CD4-positive, alpha-beta T cell treated with Interleukin-1 beta for 1 hour (primary cell): ENCODE measurements at places on chromosomes 5 and 9.

- no peak for DNase-seq
Observed at GRCh38 chr9:8924562-8924961, 1125.0 kb upstream of the DMAC1 start.

- DNase-seq = no peak
Observed at GRCh38 chr9:116913536-116913935, 226.4 kb downstream of the TRIM32 start.

GRCh38 chr9:131737426-131737825, 2.5 kb downstream of the RAPGEF1 start:
- no peak for DNase-seq

DNA sequence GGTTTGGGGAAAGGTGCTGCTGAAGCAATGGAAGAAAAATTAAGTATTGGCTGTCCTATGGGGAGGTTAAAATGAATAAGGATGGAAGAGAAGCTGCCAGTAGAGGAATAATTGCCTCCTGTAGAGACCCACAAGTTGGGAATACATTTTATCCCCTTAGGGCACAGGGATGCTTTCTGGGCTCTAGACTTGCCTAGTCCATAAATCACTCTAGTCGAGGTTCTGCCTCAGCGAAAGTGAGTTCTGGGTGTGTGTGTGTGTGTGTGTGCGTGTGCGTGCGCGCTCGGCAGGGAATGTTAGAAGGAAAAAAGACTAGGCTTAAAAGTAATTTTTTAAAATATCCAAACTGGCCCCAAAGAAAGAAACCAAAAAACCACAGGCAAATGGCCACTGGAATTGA, 291.6 kb downstream of the DOCK8 start:
- DNase-seq = no peak

GRCh38 chr5:34608859-34609648, 47.1 kb upstream of the RAI14 start:
- no peak for DNase-seq

DNA sequence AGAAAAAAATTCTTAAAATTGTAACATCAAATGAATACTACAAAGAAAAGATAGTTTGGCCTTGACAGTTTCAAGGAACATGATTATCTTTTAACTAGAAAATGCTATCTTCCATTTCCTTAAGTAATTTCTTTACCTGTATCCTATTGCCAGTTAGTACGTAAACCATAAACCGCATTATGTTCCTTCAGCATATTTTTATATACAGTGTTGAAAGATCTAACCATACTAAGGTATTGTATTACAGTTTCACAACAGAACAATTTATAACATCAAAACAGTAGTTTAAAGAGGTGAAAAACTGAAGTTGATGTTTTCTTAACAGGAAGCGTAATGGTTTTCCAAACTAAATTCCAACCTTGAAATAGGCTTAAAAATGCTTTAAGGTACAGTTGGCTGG, 45.1 kb downstream of the GLRX start:
- no peak for DNase-seq

DNA sequence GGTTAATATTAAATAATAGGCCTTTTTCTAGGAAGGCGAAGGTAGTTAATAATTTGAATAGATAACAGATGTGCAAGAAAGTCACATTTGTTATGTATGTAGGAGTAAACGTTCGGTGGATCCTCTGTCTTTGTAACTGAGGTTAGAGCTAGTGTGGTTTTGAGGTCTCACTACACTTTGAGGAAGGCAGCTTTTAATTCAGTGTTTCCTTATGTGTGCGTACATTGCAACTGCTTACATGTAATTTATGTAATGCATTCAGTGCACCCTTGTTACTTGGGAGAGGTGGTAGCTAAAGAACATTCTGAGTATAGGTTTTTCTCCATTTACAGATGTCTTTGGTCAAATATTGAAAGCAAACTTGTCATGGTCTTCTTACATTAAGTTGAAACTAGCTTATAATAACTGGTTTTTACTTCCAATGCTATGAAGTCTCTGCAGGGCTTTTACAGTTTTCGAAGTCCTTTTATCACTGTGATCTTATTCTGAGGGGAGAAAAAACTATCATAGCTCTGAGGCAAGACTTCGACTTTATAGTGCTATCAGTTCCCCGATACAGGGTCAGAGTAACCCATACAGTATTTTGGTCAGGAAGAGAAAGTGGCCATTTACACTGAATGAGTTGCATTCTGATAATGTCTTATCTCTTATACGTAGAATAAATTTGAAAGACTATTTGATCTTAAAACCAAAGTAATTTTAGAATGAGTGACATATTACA, 45.7 kb downstream of the TGFBR1 start:
- no peak for DNase-seq

GRCh38 chr9:136340356-136341041, 13.2 kb downstream of the GPSM1 start:
- no peak for DNase-seq

DNA sequence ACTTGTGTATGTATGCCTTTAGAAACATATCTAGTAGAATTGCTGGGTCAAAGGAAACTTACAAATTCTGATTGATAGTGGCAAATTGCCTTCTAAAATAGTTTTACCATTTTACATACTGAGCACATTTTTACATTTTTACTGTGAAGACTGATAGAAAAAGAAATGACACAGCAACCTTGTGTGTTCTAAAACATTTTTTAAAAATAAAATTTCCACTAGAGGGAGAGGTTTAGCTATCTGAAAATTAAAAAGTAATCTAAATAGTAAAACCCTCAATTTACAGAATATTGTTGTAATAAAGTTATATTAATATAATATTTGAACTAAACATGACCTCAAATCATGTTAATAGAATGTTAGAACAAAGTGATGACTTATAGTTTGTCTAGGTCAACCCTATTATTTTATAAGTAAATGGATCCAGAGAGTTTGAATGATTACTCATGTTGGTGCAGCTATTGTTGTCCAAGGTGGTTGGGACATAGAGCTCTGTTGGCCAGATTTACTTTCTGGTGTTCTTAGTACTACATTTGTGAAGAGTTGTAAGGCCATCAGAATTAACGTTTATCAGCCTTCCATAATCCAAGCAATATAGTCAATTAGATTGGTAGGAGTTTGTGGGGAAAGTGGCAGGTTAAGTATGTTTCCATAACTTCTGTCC, 17.2 kb downstream of the CENPP start:
- DNase-seq = no peak

DNA sequence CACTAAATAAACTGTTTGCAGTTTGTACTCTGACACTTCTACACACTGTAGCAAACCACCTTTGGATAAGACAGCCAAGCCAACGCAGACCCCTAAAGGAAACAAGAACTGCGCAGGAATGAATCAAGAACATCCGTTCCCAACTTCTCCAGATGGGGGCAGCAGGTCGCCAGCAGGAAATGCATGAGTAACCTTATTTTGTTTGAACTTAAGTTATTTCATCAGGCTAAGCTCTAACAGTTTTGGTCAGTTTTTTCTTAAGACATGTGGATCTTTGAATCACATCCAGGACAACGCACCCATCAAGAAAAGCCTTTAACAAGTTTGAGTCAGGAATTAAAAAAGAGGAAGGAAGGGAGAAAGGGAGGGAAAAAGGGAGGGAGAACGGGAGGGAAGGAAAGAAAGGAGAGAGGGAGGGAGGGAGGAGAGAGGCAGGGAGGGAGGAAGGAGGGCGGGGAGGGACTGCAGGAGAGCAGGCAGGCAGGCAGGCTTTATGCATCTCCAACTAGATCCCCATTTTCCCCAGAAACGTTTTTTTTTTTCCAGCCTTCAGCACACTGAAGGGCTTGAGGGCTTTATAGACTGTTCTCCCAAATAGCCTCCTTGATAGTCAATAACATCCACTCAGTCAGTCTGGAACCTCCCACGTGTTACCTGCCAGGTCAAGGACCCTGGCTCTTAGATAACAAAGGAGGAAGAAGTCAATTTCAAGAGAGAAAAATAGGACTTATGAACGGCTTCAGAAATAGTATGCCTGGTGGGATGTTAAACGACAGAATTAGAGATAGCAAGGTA, 22.2 kb downstream of the BHMT start:
- DNase-seq = peak; percentile 63

DNA sequence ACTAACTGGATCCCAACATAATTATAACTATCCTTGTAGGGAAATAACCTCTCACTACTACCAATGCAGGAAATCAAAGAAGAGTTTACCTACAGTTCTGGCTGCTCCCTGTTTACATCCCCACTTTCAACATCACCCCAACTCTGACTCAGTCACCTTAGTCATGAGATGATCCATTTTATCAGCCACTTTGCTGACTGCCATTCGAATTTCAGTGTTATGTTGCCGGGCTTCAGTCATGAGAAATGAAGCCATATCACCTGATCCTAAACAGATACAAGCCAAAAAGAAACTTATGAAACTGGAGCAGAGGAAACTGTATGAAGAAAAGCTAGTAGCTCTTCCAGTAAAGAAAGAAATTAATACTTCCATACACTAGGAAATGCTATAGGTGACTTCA, 33.7 kb downstream of the SLC31A2 start:
- DNase-seq = no peak

- DNase-seq = no peak
Observed at GRCh38 chr5:74418261-74418660, 222.3 kb downstream of the ENC1 start.

GRCh38 chr9:137432687-137433348, 8.3 kb downstream of the ENTPD8 start:
- DNase-seq = no peak

- no peak for DNase-seq
Observed at GRCh38 chr5:147410496-147411358, 99.1 kb downstream of the DPYSL3 start.

DNA sequence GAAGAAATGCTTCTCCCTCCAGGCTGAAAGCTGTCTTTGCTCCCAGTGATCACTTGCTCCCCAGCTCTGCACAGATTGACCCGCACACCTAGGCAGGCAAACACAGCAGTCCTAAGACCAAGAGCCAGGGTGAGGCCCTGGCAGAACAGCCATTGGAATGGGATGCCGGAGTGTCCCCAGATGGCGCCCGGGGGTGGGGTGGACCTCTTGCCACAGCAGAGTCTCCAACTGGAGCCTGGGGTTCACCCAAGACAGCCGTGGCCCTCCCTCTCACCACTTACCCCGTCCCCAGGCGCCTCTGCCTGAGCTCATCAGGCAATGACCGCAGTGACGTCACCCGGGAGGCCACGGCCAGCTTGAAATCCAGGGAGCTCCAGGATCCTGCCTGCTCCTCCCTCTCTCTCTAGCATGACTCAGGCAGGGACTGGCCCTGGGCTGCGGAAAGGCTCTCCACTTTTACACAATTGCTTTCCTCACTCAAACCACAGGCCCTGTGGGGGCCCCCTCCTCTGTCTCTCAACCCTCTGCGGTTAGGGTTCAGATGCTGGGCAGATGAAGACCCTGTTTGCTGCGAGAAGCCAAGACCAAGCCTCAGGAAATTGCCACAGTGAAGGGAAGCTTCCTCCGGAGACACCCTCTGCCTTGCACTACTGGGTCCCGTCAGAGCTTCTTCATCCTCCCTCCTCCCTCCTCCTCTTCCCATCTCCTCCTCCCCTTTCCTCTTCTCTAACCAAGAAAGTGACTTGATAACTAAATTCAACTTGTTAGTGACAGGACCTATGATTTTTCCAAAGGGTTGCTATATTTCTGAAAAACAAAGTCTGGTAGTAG, 24.3 kb upstream of the PTGES start:
- peak; percentile 92 for DNase-seq

GRCh38 chr5:99320436-99320835, 391.6 kb upstream of the CHD1 start:
- peak; percentile 1 for DNase-seq

DNA sequence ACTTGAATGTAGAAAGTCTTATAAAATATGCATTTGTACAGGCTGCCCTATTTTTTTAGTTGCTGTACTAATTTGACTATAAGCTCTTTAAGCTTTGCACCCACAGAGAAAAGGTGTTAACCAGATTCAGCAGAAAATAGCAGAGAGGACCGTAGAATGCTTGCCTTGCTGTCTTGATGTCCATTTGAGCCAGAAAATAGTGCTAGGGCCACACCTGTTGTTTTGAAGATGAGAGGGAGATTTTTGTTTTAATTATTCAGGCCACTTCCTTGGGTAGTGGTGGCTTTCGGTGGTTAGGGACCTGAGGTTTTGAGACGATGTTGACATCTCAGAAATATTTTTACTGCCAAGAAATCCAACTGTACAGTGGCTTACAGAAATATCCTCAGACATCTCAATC, 196.0 kb downstream of the SPATA31D1 start:
- no peak for DNase-seq

- no peak for DNase-seq
Observed at GRCh38 chr5:169667896-169668674, 31.0 kb downstream of the DOCK2 start.

- DNase-seq = no peak
Observed at GRCh38 chr9:4339836-4340560, 40.1 kb upstream of the GLIS3 start.

DNA sequence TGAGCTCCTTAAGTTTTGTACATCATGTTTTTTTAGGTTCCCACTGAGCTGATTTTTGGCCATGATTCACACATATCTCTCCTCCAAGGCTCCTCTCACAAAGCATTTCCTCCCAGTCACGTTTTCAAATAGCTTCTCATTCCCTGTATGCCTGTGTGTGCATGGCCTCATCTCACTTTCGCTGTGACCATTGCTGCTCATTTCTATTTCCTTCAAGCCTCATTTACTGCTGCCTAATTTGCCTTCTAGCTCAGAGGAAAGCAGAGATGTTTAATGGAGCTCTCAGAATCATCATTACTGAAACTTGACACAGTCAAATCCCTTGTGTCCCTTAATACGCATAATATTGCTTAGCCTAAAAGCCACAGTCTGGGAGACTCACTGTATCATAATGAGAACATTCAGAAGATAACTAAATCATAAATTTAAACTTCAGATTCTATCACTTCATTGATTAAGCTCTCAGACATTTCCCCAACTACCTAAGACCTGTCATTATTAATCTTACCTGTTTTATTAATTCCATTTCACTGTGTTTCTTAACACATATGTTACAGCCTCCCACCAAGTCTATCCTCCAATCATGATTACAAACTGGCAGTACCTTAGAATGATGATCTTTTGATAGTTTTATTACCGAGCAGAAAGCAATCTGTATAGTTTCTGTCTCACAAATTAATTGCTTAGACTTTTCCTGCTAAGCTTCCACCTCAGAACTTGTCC, 278.3 kb upstream of the PTGER4 start:
- no peak for DNase-seq

GRCh38 chr9:78962156-78962555, 609.6 kb upstream of the TLE4 start:
- DNase-seq = no peak

DNA sequence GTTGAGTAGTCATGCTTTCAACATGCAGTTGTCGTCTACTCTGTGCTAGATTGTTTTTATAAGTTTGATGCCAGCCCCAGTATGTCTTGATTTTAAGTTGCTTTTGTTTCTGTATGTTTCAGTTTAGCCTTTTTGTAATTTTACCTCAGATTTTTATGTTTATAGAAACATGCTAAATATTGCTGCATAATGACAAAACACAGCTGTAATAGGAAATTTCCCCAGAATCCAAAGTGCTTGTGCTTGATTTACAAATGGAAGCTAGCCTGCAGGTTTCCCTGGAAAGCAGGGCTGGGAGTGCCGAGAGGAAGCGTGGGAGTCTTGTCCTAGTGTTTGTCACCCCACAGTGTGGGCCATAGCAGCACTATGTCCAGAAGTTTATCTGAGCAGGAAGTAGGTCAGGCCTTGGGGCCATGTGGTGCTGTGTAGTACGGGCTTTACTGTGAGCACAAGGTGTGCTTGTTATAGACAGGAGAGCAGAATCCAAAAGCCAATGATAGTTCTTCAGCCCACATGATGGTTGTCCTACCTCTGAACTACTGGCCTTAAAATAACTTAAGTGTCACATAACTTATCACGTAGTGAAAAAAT, 100.0 kb upstream of the NREP start:
- DNase-seq = no peak
